ENCODE measurements at places on chromosomes 11 and 22.

- no peak for DNase-seq
Observed at GRCh38 chr11:124174001-124174583, 9.1 kb upstream of the OR10D3 start.

GRCh38 chr11:15199693-15200092 is 85.0 kb downstream of the INSC start:
- DNase-seq, result no peak

DNA sequence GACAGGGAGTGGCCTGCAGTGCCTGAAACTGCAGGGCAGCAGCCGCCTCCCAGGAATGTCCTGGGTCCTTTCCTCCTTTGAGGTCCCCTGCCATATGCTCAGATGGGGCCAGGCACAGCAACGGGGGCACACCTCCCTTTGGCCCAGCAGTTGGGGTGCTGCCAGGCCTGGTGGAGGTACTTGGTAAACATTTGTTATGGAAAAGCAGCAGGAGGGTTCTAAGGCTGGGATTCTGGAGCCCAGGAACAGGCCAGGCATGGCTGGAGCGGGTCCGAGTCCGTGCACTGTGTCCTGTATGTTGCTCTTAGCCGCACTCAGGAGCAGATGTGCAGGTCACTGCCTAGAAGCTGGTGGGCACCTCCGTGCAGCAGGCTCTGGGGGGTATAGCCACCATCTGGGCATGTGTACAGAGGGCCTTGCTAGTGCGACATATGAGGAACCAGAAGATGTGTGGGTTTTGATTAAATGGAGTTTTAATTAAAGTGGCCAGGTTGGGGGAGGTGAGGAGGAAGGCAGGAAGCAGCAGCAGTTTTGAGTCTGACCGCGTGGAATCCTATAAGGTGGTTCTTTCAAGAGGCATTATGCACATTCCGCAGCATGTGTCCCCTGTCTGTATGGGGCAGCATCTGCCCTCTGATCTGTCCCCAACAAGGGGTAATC is 1.5 kb downstream of the ADORA2A start:
- no peak for DNase-seq

- no peak for DNase-seq
Observed at GRCh38 chr11:95698676-95699557, 90.7 kb downstream of the FAM76B start.

GRCh38 chr22:23774114-23774921 is 1.7 kb downstream of the MMP11 start:
- DNase-seq, result no peak

GRCh38 chr11:32874132-32874531 is 18.5 kb upstream of the QSER1 start:
- no peak for DNase-seq

- no peak for DNase-seq
Observed at GRCh38 chr11:47688991-47689390, 26.2 kb downstream of the AGBL2 start.

DNA sequence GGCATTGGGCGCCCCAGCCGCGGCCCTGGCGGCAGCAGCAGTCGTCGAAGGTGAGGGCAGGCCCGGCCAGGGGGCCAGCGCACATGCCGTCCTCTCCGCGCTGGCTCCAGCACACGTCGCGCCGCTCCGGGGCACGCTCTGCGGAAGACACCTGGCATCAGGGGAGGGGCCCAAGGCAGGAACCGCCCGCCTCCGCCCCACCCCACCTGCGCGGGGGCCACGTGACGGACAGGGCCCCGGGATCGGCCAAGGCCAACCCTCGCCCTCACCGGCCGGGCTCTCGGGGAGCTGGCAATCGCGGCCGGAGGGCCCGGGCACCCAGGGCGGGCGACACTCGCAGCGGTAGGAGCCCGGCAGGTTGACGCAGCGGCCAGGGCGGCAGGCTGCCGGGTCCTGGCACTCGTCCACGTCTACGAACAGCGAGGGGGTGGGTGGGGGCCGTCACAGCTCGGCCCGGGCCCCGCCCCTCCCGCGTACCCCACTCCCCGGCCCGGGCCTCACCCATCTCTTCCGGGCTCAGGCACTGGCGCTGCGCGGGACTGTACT is 14.9 kb downstream of the SCYL1 start:
- DNase-seq, result no peak

DNA sequence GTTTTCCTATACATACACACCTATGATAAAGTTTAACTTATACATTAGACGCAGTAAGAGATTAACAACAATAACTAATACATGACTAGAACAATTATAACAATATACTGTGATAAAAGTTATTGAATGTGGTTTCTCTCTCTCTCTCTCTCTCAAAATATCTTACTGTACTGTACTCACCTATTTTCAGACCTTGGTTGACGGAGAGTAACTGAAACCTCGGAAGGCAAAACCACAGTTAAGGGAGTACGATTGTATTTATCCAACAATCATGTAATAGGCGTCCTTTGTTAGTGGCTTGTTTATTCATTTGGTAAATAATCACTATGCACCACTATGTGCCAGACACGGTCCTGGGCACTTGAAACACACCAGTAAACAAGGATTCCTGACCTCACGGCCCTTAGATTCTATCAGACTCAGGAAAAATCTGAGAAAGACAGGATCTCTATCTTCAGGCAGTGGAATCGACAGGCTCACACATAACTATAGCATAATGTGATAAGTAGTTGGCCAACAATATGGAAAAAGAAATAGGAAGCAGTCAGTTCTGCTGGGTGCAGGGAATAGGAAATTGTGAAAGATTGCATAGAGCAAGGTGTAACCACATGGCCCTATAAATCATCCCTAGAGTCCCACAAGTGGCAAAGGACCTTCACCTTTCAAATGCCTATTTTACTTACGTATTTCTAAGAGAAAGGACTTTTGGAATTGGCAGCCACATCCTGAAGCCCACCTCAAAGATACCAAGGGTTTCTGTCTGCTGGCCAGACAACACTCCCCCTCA is 12.0 kb downstream of the ETS1 start:
- DNase-seq, result no peak

DNA sequence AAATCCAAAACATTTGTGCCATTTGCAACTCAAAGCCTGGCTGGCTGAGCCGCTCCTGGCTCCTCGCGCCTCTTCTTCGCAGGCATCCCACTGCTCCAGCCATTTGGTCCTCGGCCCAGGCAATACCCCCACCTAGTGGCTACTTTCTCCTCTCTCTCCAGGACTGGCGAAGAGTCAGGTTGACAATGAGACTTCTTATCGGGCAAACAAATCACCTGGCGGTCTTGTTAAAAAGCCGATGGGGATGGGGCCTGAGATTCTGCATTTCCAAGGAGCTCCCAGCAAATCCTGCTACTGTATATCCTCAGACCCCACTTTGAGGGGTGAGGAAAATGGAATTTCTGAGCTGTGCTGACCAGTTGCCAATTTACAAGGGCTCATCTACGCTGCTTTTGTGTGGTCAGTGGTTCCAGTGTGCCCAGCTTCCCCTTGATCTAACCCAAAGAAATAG is 89.0 kb downstream of the ISX start:
- no peak for DNase-seq

- no peak for DNase-seq
Observed at GRCh38 chr11:99333621-99334020, 312.9 kb downstream of the CNTN5 start.

DNA sequence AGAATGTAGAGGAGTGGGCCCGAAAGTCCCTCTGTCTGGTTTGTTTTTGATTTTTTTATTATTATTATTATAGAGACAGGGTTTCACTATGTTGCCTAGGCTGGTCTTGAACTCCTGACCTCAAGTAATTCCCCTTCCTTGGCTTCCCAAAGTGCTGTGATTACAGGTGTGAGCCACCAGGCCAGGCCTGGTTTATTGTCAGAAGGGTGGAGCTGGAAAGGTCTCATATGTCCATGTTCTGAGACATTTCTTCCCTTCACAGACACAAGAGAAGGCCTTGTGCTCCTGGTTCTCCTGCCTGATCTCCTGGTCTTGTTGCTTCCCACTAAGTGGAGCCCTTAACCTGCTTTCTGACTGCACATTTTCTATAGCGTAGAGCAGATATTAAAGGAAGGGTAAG is 46.0 kb upstream of the CLPB start:
- DNase-seq, result no peak
